NCI-H1105 (cell line): ENCODE measurements at places on chromosomes 3 and 15.

- no peak for DNase-seq
These were observed 14.4 kb downstream of the THOC7 start for GRCh38 chr3:63849175-63849574.

DNA sequence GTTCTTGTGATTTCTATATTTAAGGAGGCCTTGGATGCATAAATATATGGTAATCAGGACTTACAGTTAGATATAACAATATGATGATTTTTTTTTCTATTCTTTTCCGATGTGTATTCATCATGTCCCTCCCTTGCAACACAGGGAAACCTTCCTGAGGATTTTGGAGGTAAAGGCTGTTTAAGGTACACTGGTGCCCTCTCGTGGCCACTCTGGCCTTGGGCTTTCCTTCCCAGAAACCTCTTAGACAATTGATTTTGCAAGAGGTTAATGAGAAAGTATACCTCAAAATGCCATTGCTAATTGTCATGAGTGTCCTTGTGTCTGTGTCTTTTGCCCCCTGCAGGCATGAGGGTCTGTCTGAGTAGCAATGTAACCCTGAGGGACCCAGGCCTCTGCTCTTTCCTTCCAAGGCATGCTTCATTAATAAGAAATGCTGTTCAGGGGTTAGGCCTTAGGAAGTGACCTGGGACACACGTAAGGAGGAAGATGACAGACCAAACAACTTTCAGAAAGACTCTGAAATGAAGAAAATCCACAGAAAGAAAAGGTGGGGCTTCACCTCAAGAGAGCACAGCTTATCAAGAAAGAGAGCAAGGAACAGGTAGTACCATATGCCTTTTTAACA, 70.3 kb upstream of the PPP2R3A start:
- peak; percentile 90 for DNase-seq

- DNase-seq = no peak
These were observed 71.2 kb upstream of the STAC start for GRCh38 chr3:36309092-36309491.

- DNase-seq = no peak
These were observed 9.3 kb downstream of the CFAP92 start for GRCh38 chr3:128984596-128984995.

DNA sequence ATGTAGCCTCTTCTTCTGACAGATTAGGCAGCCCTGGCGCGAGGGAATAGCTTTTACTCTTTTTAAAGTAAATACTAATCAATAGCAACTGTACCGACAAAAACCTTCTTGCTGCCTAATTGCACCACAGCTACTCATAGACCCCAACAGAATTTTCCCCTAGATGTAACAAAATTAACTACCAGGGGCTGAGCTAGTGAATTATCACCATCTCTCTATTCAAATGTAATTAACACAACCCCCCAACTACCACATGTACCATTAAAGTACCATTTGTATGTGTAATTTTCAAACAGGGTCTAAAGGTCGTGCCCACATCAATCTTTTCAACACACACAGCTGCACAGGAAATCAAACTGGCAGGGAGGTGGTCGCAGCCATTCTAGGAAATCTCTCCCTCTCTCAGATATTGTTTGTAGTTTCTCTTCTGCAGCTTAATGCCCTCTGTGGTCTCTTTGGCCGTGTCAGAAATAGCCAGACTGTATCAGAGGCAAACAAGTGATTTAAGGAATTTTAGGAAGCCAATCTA, 322.9 kb downstream of the RORA start:
- DNase-seq = no peak

DNA sequence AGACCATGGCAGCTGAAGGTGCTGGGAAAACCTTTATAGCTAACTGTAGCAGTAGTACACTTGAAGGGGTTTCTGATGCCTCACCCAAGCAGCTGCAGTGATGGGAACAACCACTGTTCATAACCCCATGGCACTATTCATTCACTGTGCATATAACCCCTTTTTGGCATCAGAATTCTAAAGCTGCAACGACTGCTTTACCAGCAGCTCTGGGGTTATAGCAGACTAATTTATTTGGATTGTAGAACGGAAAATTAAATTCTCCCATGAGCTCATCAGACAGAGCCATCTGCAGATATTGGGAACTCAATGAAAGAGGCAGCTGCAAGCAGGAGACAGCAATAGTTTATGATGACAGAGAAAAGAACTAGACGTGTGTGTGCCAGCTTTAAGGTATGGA, 28.6 kb downstream of the TFDP2 start:
- no peak for DNase-seq

GRCh38 chr3:137199678-137200077, 241.9 kb downstream of the IL20RB start:
- DNase-seq = no peak

GRCh38 chr3:141644931-141645330, 93.2 kb upstream of the RNF7 start:
- no peak for DNase-seq

DNA sequence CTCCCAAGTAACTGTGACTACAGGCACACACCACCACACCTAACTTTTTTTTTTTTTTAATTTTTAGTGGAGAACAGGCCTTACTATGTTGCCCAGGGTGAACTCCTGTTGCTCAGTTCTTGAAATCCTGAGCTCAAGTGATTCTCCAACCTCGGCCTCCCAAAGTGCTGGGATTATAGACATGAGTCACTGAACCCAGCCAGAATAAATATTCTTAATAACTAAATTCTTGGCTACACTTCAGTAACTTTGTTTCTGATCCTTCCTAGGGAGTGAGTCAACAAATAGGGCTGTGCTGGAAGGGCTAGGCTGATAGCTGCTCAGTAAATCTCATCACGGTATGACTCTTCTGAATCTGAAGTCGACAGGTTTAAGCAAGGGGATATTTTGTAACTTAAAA, 56.6 kb downstream of the P3H2 start:
- no peak for DNase-seq

DNA sequence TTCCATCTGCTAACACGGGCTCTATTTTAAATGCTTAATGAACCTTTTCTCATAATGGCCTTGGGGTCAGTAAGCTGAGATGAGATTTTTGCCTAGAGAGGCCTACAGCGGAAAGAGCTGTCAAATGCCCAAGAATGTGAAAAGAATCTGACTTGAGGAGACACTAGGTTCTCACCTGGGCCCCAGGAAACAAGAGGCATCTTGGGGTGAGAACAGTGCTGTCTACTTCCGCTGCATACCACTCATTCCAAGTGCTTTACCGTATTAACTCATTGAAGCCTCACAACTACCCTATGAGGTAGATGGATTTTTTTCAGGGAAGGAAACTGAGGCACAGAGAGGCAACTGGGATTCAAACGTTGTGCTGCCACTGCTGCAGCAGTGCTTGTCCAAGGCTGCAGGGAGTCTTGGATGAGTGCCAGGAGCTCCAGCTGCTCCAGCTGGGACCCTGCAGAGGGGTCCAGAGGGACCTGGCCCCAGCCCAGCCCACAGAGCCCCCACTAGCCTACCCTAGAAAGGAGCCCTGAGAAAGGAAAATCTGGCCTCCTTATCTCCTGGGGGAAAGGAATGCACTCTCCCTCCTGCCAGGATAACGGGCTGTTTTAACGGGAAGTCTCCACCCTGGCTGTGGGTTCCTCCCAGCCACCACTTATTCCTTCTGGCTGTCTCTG, 68.4 kb downstream of the SLC12A8 start:
- DNase-seq = peak; percentile 32

DNA sequence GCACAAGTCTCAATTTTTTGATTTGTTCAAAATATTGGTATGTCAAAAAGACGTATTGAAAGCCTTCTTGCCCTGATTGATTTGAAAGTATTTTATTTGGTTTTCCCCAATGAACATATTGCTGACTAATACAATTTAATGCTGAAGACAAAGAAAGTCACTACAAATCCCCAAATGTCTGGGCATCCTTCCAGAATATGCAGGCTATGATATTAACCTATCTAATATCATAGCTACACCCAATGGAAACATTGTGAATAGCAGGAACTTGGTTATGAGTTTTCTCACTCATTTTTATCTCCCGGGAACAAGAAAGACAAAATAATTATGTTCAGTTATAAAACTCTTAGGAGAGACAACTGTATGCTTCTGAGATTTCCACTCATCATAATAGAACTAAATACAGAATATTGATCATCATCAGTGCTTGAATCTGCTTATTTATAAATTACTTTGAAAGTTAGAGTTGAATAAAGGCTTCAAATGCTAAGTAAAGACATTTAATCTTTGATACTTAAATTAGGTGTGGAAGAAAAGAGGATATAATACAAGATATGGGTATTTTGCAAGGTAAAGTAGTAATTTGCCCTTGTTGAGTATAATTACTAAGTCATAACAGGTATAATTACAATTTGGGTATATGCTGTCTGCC, 483.9 kb downstream of the RBMS3 start:
- DNase-seq = peak; percentile 63

GRCh38 chr3:176663837-176664831, 533.1 kb downstream of the TBL1XR1 start:
- DNase-seq = peak; percentile 76

DNA sequence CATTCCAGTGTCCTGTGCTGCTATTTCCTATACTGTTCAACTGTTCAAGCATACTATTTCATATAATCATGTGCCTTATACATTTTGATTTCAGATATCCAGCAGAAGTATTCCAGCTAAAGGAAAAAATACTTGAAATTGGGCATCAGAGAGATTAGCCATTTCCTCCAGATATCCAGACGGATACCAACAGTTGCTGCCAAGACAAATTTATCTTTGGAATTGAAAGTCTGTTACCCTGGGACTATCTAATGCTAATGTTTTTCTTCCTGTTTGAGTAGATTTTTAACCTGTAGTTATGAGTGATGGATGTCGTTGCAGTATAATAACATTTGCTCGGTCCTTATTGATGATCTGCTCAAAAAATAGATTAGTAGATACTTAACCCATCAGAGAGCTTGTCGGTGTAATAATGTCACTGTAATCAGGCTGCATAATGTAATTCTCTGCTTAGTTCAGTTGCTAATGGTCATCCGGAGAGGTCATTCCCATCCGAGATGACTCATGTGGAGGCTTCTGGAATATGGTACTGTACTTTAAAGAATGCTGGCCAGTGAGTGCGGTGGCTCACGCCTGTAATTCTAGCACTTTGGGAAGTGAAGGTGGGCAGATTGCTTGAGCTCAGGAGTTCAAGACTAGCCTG, 51.5 kb downstream of the TIMP4 start:
- no peak for DNase-seq

DNA sequence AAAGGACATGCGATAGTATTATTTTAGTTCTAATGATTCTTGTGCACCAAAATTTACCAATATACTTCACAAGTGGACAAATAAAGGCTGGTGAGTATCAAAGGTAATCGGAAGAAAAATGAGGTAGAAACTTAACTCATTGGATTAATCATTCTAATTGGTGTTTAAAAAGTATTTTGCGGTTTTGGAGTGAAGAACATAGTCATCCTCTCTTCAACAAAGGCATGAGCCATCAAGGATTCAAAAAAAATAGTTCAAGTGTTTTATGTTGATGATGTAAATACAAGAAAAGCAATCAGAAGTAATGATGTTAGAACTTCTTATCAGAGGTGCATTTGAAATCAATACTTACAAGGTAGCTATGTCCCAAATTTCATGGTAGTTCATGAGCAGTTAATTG, 221.5 kb downstream of the P3H2 start:
- no peak for DNase-seq

DNA sequence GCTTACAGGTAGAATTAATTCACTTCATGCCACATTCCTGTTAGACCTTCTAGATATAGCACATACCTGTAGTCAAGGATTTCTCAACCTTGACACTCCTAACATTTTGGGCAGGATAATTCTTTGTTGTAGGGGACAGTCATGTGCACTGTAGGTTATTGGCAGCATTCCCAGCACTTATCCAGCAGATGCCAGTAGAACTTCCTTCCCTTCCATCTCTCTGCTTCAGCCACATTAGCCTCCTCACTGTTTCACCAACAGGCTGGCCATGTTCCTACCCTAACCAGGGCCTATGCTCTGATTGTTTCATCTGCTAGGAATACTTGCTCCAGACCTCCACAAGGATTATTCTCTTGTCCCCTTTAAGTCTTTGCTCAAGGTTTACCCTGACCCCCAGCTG, 68.0 kb upstream of the STAC start:
- no peak for DNase-seq

DNA sequence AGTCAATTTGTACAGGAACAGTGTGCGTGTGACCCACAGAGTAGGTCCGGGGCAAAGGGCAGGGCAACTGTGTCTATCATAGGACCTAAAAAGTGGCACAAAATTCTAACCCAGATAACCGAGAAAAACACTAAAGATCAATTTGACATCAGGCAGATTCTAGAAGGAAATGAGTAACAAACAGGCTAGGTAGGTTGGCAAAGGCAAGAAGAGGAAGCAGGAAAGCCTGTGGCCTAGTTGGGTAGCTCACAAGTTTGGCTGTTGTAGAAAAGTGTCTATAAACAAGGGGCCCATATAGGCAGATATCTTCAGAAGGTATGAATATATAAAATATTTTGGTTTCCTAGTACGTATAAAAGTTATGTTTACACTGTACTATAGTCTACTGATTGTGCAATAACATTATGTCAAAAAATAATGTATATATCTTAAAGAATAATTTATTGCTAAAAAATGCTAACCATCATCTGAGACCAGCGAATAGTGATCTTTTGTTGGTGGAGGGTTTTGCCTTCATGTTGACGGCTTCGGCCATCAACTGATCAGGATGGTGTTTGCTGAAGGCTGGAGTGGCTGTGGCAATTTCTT, 13.3 kb upstream of the OR5K1 start:
- no peak for DNase-seq

GRCh38 chr15:78672285-78673014, 31.4 kb upstream of the CHRNB4 start:
- DNase-seq = no peak

GRCh38 chr3:119227070-119227850, 13.4 kb downstream of the B4GALT4 start:
- DNase-seq = no peak

DNA sequence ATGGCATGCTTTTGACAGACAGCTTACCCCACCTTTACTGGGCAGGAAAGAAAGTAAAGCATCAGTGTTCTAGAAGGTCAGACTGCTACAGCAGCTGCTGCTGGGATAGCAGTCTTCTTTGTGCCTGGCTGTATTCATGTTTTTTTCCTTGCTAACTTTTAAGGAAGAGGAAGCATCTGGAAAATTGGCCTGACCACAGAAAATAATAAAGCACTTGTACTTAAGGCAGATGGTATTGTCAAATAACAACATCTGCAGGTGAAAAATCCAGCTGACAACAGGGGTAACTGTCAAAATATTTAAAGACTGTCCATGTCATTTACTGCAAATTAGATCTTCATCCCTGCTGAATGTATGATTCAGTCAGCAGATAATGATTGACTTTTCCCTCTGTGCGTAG, 229.0 kb downstream of the OXSM start:
- no peak for DNase-seq

GRCh38 chr3:54870423-54870822, 57.4 kb downstream of the LRTM1 start:
- no peak for DNase-seq

- no peak for DNase-seq
These were observed 31.0 kb downstream of the PRR20G start for GRCh38 chr3:127256733-127257271.
